ENCODE measurements at places on chromosomes 3 and 15. TPM values are rescaled to one million over a fixed set of nuclear protein-coding genes. Genes with fewer than 3 reads are reported as not detected.

DNA sequence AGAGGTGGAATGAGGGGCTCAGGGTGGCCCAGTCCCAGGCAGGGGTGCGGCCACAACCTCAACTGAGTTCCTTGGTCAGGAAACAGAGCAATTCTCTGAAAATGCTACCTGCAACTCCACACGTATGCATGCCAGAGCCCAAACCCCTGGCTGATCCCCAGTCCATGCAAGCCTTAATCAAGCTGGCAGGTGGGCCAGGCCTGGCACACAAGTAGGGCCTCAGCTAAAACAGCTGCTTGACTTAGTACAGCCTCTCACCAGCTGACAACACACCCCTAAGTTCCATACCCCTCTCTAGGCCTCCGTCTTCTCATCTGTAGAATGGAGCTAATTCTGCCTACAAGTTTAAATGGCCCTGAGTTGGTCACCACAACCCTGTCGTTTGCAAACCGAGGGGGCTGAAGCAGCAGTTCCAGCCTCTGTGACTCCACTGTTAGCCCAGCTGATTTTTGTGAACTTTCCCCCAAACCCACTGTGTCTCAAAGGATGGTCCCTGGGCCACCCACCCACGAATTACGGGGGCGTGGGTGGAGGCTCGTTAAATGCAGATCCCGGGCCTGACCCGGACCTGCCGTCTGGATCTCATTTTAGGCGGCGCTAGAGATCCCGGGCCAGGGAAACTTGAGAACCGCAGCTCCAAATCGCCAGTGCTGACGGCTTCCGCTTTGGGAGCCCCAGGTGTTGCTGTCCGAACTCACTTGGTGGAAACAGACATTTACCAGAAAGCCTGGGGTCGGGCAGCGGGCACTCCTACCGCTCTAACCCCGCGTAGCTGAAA, 927 bp downstream of the CHDH start:
- H3K27me3 ChIP-seq: peaks cover 34% of the 10 kb centered on the region
- H3K36me3 ChIP-seq: no peaks in the 10 kb centered on the region
- DNase-seq: peak; percentile 3
- peaks cover 11% of the 10 kb centered on the region for H3K4me1 ChIP-seq
- H3K4me3 ChIP-seq: peak overlapping the region; percentile 36

GRCh38 chr15:96047255-96047931, 283.1 kb upstream of the NR2F2 start:
- H3K4me1 ChIP-seq: peaks cover 18% of the 10 kb centered on the region
- H3K4me3 ChIP-seq: no peak overlapping the region
- peak; percentile 69 for DNase-seq
- H3K27ac ChIP-seq: peak overlapping the region; percentile 7
- no peaks in the 10 kb centered on the region for H3K36me3 ChIP-seq
- H3K27me3 ChIP-seq: no peaks in the 10 kb centered on the region

DNA sequence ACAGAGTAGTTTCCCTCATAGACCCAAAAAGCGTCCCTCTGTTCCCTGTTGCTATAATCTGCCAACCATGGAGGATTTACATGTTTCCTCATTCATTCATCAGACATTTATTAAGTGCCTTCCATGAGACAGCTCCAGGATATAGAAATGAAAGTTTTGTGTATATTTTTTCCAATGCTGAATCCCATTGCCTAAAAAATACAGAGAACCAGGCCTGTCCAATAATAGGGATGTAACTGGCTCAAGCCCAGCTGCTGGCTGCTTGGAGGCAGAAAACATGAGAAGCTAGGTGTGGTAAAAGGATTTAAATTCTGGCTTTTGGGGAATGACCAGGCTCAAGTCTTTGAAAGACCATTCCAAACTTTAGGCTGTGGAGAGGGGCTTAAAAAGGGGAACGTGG, 41.5 kb downstream of the RARB start:
- peaks cover 46% of the 10 kb centered on the region for H3K4me1 ChIP-seq
- H3K27me3 ChIP-seq: no peaks in the 10 kb centered on the region
- no peak for DNase-seq
- no peak overlapping the region for H3K27ac ChIP-seq

- no peak for DNase-seq
- H3K36me3 ChIP-seq: no peaks in the 10 kb centered on the region
- H3K4me1 ChIP-seq: no peaks in the 10 kb centered on the region
- H3K27ac ChIP-seq: no peak overlapping the region
These were observed 505.7 kb upstream of the ADAMTS9 start for GRCh38 chr3:65193531-65193930.

Gene MAP2K1
- 43.9 TPM for total RNA-seq

- peaks cover 56% of the 10 kb centered on the region for H3K4me1 ChIP-seq
- H3K4me3 ChIP-seq: no peak overlapping the region
These were observed 258.7 kb upstream of the TGFBR2 start for GRCh38 chr3:30347679-30348216.

Gene CYP8B1
- not detected for total RNA-seq

Gene CRTC3
- total RNA-seq: 16.5 TPM

GRCh38 chr15:96586901-96587300, 256.4 kb downstream of the NR2F2 start:
- no peaks in the 10 kb centered on the region for H3K36me3 ChIP-seq
- no peak overlapping the region for H3K27ac ChIP-seq
- no peak overlapping the region for H3K4me3 ChIP-seq
- no peaks in the 10 kb centered on the region for H3K27me3 ChIP-seq
- no peaks in the 10 kb centered on the region for H3K4me1 ChIP-seq

- no peak for DNase-seq
- no peak overlapping the region for H3K27ac ChIP-seq
- no peaks in the 10 kb centered on the region for H3K27me3 ChIP-seq
- H3K36me3 ChIP-seq: no peaks in the 10 kb centered on the region
These were observed 124.8 kb downstream of the NEK10 start for GRCh38 chr3:27244374-27244773.

GRCh38 chr3:17905996-17906395, 163.6 kb upstream of the TBC1D5 start:
- no peaks in the 10 kb centered on the region for H3K4me1 ChIP-seq
- H3K36me3 ChIP-seq: no peaks in the 10 kb centered on the region
- no peak for DNase-seq
- no peak overlapping the region for H3K27ac ChIP-seq
- no peak overlapping the region for H3K4me3 ChIP-seq
- H3K27me3 ChIP-seq: no peaks in the 10 kb centered on the region

DNA sequence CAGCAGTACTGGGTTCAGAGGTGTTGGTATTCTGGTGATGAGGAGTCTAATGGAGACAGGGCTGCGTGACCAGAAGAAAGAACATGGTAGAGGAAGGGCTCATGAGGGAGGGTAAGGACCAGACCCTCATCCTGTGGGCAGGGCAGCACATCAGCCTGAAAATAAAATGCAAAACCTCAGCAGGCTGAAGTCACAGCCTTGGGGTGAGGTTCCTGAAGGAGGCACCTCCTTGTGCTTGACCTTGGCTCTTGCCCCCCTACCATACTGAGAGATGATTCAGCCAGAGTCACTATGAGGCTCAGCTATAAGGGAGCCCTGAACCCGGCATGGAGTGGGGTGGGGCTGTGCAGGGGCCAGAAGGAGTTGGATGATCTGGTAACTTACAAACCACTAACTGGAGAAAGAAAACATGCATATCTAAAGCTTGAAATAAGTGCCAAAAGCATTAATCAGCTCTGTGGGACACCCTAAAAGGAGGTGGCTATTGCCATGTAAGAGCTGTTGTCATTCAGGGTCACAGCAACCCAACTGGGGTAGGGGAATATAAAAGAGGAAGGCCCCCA, 60.2 kb downstream of the CORO2B start:
- no peak overlapping the region for H3K4me3 ChIP-seq
- no peaks in the 10 kb centered on the region for H3K27me3 ChIP-seq
- no peak overlapping the region for H3K27ac ChIP-seq

DNA sequence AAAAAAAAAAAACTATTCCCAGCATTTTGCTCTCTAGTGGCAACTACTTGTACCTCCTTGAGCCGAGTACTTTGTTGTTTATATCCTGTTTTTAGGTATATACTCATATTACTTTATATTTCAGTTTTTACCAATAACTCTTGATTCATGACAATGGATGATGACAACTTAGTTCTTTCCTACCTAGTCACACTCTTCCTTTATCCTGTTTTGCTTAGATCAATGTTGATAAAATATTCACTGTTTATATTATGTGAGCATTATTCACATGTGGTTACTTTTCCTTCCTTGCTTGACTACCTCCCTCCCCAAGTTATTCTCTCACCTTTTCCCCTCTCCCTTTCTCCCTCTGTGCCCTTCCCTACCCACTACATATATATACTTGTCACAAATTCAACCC, 53.7 kb downstream of the NKIRAS1 start:
- no peaks in the 10 kb centered on the region for H3K36me3 ChIP-seq
- no peak overlapping the region for H3K4me3 ChIP-seq
- no peaks in the 10 kb centered on the region for H3K27me3 ChIP-seq
- no peak for DNase-seq
- no peak overlapping the region for H3K27ac ChIP-seq

DNA sequence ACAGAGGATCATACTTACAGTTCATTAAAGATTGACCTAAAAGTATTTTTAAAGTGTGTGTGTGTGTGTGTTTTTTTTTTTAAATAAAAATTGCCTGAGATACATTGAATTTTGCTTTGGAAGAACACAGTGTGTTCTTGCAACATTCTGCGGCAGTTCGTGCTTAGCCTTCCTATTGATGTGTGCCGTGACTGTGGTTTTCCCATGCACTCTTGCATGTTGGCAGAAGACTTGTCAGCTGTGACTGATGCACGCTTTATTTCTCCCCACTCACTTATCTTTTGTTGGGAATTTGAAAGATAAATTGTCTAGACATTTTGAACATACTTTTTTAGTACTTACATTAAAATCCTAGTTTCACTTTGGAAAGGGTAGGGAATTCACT, 136.3 kb upstream of the LRRFIP2 start:
- no peak overlapping the region for H3K27ac ChIP-seq
- H3K36me3 ChIP-seq: peaks cover 26% of the 10 kb centered on the region
- DNase-seq: no peak
- no peaks in the 10 kb centered on the region for H3K27me3 ChIP-seq
- H3K4me1 ChIP-seq: no peaks in the 10 kb centered on the region
- H3K4me3 ChIP-seq: no peak overlapping the region

Gene KLHL18
- 8.0 TPM for total RNA-seq

GRCh38 chr3:59839810-59840515, 790.1 kb upstream of the CFAP20DC start:
- no peak for DNase-seq
- no peaks in the 10 kb centered on the region for H3K27me3 ChIP-seq
- no peaks in the 10 kb centered on the region for H3K4me1 ChIP-seq
- H3K27ac ChIP-seq: no peak overlapping the region
- no peaks in the 10 kb centered on the region for H3K36me3 ChIP-seq
- no peak overlapping the region for H3K4me3 ChIP-seq

- DNase-seq: no peak
- no peaks in the 10 kb centered on the region for H3K36me3 ChIP-seq
- H3K27me3 ChIP-seq: no peaks in the 10 kb centered on the region
- H3K4me1 ChIP-seq: peaks cover 25% of the 10 kb centered on the region
- no peak overlapping the region for H3K27ac ChIP-seq
These were observed 58.5 kb upstream of the CTSH start for GRCh38 chr15:79003301-79003700.

DNA sequence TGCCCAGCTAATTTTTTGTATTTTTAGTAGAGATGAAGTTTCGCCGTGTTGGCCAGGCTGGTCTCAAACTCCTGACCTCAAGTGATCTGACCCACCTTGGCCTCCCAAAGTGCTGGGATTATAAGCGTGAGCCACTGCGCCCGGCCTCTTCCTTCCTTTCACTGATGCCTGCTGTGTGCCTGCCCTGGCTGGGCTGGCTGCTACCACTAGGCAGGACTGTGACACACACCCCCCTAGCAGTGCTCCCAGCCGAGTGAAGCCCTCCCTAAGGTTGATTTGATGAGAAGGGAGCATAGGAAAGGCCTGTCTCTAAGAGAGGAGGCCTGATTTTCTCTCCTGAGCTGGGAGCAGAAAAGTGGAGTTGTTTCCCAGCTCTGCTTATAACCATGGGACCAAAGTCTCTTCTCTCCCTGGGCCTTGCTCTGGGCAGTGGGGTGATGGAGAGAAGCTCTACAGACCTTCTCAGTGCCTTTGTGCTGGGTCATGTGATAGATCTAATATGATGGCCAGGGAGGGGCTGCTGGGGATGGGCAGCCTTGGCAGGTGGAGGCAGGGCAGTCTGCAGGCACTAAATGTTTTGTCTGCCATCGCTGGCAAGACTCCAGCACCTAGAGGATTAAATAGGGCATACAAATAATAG, 20.1 kb upstream of the SFMBT1 start:
- no peak for DNase-seq
- no peak overlapping the region for H3K27ac ChIP-seq
- 0 out of 2 replicates have a peak, but pooled peaks cover 3% of the 10 kb centered on the region for H3K27me3 ChIP-seq
- no peak overlapping the region for H3K4me3 ChIP-seq

Gene SENP5
- 35.6 TPM for total RNA-seq

- no peaks in the 10 kb centered on the region for H3K4me1 ChIP-seq
- no peaks in the 10 kb centered on the region for H3K27me3 ChIP-seq
- H3K27ac ChIP-seq: no peak overlapping the region
These were observed 48.7 kb downstream of the KLHL6 start for GRCh38 chr3:183506674-183507320.

Gene OXTR
- 5.3 TPM for total RNA-seq

- H3K36me3 ChIP-seq: no peaks in the 10 kb centered on the region
- no peak overlapping the region for H3K27ac ChIP-seq
- no peak overlapping the region for H3K4me3 ChIP-seq
- no peaks in the 10 kb centered on the region for H3K4me1 ChIP-seq
- DNase-seq: no peak
These were observed 35.2 kb downstream of the GOLGA6L2 start for GRCh38 chr15:23411841-23412240.

DNA sequence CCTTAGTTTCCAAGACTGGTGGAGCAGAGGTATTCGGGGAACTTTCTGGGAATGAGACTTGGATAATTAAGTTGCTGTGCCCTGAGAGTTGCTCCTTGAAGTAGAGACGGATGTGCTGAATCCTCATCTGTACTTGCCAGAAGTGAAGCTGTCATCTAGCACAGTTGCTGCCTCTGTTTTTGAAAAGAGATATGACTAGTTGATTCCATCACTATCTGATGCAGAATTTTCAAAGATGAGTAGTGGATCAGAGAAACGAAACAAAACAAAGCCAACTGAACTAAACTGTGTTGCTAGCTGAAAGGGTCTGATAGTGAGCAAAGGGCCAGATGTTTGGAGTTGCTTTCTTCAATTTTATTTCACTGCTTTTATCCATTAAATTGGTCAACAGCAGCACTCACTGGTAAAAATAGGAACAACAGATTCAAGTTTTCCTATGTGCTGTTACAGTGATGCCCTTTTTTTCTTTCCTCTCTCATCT, 52.7 kb downstream of the MITF start:
- no peaks in the 10 kb centered on the region for H3K36me3 ChIP-seq
- no peak overlapping the region for H3K27ac ChIP-seq
